ENCODE measurements at places on chromosomes 11 and 22. TPM values are rescaled to one million over a fixed set of nuclear protein-coding genes. Genes with fewer than 3 reads are reported as not detected.

The RASSF10 gene
- polyA plus RNA-seq: not detected

The ADM2 gene
- polyA plus RNA-seq: not detected

The PYGM gene
- not detected for polyA plus RNA-seq

The MLC1 gene
- 0.06 TPM for polyA plus RNA-seq

The ARL14EP gene
- polyA plus RNA-seq: 50.8 TPM

The OR2AG2 gene
- not detected for polyA plus RNA-seq

The MMP7 gene
- 0.68 TPM for polyA plus RNA-seq

The POU2AF3 gene
- 0.17 TPM for polyA plus RNA-seq

The SLC29A2 gene
- polyA plus RNA-seq: 2.1 TPM

The RHOD gene
- 2.0 TPM for polyA plus RNA-seq

The GAS2 gene
- polyA plus RNA-seq: 38.4 TPM

The TREH gene
- polyA plus RNA-seq: not detected

The MIAT gene
- 3.4 TPM for polyA plus RNA-seq

The C1QTNF6 gene
- polyA plus RNA-seq: 0.51 TPM

The SAA1 gene
- polyA plus RNA-seq: 0.36 TPM

The SCGB1C1 gene
- not detected for polyA plus RNA-seq

The SNX32 gene
- 1.5 TPM for polyA plus RNA-seq

The MRPL21 gene
- 273 TPM for polyA plus RNA-seq

The OR4D5 gene
- polyA plus RNA-seq: not detected

The MPPED2 gene
- polyA plus RNA-seq: not detected

The FLRT1 gene
- polyA plus RNA-seq: 0.10 TPM

The NDUFS8 gene
- 300 TPM for polyA plus RNA-seq

The TRIM6 gene
- 3.2 TPM for polyA plus RNA-seq

The LARGE2 gene
- polyA plus RNA-seq: 0.06 TPM

The SDHAF2 gene
- polyA plus RNA-seq: 86.4 TPM

The CDC45 gene
- polyA plus RNA-seq: 79.1 TPM

The PDE2A gene
- polyA plus RNA-seq: not detected

The THRSP gene
- polyA plus RNA-seq: not detected

The DRD4 gene
- not detected for polyA plus RNA-seq

The TRMT2A gene
- 71.7 TPM for polyA plus RNA-seq

The POU2AF1 gene
- polyA plus RNA-seq: 59.2 TPM

The MYO7A gene
- polyA plus RNA-seq: not detected

The MACROD1 gene
- polyA plus RNA-seq: 11.3 TPM

The GRAP2 gene
- 60.7 TPM for polyA plus RNA-seq

The SLC22A6 gene
- not detected for polyA plus RNA-seq

The OR52N2 gene
- not detected for polyA plus RNA-seq

The SMCO4 gene
- polyA plus RNA-seq: 41.8 TPM

The CRYBB2 gene
- not detected for polyA plus RNA-seq

The TOMT gene
- not detected for polyA plus RNA-seq

The LRRC56 gene
- polyA plus RNA-seq: 0.69 TPM

The TRIM49 gene
- polyA plus RNA-seq: not detected
